ENCODE measurements at places on chromosomes 5 and 9.

- DNase-seq: no peak
Measured at GRCh38 chr5:77847814-77848290, 71.7 kb upstream of the TBCA start.

GRCh38 chr9:121708768-121709488 lies 57.5 kb downstream of the DAB2IP start:
- DNase-seq: peak; percentile 13

DNA sequence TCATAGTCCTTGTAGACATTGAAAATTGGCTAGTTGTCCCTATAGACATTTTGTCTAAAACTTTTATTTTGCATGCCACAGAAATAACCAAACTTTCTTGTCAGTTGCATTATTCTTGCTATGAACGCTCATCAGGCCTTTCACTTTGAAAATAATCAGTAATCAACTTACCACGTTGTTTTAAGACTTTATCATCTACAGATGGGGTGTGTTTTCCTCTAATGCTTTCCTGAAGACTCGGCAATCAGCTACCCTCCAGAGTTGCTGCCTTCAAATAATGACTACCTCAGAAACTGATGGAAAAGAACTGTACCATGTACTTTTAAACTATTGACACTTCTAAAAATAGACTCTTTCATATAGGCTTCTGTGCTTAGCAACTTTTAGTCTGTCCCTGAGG lies 33.5 kb upstream of the HSPB3 start:
- no peak for DNase-seq

DNA sequence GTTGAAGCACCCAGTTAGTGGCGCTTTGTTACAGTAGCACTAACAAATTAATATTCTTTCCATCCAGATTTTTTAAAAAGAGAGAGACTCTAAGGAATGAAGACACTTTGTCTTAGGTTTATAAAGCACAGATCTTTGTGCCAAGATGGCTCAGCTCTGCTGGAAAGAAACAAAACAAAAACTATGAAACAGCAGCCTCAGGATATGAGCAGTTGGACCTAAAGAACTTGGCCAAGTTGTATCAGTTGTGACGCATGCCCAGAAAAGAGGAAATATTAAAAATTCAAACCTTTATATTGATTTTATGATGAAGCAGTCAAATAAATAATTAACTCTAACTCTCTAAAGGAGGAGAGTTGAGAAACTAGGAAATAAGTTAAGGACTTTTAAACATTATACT lies 427.2 kb downstream of the SPOCK1 start:
- DNase-seq: peak; percentile 57

DNA sequence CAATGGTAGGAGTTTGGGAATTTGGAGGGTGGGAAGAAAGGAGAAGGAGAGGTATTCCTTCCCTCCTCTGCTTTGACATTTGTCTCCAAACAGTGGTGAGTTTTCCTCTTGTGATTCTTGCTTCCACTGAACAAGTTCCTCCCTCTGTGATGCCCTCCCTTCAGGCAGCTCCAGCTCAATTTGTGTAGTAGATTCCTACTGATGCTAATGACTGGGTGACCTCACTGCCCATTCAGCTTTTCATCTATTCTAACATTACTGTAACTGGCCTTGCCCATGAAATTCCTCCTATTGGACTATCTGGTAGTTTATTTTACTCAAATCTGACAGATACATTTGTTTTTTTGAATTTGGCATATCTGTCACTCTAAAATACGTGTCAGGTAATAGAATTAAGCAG lies 121.4 kb downstream of the NFIB start:
- DNase-seq: no peak

GRCh38 chr5:141778683-141779082 lies 96.7 kb upstream of the ARAP3 start:
- peak; percentile 16 for DNase-seq

- no peak for DNase-seq
Measured at GRCh38 chr9:22175972-22176545, 167.0 kb upstream of the CDKN2B start.

GRCh38 chr5:158388021-158388420 lies 529.1 kb upstream of the CLINT1 start:
- DNase-seq: no peak

DNA sequence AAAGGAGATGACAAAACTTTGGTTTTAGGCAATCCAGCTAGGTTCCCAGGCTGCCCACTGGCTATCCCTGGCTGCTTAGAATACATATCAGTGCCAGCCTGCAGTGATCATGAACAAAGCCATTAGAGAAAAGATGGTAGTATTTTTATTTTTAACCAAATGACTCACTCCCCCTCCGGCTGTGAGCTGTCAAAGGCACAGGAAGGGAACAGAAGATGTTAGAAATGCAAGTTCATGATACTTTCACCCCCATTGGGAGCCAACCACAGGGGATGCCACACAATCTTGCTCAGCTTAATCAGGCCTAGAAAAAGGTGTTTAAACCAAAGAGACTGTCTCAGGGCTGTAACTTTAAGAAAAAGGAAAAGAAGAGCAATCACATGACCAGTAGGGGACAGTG lies 70.3 kb upstream of the ASTN2 start:
- no peak for DNase-seq

DNA sequence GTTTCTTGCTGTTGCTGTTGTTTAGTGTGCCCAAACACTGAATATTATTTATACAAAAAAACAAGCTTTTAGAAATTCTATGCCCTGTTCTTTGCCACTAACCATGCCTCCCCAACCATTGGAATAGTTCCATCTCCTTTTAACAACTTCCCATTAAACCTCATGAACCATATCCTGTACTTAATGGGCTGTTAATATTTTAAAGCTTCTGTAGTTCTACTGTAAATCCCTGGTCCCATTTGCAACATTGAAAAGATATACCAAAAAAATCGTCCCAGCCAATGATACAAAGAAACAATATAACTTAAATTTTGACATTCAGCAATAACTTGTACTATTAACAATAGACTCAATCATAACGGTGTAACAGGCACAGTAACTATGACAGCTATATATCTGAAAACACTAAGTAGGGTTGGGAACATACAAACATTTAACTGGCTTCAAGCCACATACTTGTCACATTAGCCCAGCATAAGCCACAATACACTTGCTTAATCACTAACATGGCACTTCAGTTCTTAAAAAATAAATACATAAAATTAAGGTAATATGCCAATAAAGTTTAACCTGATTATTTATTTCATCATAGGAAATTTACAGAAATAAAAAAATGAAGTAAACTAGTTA lies 86.1 kb downstream of the ADAMTS6 start:
- DNase-seq: peak; percentile 49

GRCh38 chr9:9552665-9553064 lies 1060.1 kb downstream of the PTPRD start:
- DNase-seq: no peak

GRCh38 chr5:59798862-59799667 lies 94.5 kb downstream of the PDE4D start:
- peak; percentile 43 for DNase-seq

DNA sequence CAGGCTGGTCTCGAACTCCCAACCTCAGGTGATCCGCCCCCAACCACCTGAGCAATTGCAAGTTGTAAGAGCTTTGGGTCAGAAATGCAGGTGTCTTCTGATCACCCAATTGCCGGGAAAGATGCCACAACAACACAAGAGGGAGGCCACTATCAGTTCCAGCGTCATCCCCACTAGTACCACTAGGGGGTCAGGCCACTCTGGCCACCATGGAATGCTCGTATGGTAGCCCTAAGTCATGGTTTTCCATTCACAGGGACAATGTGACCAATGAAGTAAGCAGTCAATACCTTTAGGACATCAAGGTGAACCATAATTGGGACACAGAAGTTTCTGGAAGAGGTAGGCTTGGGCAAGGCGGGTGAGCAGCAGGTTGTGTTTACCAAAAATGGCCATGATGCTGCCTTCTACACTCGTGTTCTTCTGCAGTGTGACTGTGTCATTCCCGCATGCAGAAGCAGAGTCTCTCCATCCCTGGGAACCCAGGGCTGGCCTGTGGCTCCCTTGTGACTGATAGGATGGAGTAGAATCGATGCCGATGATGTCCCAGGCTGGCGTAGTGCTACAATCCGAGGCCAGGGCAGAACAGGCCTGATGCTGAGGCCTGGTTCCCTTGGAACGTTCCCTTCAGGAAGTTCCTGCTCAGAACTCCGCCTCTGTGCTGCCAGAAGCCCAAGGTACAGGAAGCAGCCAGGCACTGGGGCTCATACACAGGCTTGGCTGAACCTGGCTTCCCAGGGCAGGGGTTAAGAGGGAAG lies 42.2 kb upstream of the ANKRD33B start:
- no peak for DNase-seq

DNA sequence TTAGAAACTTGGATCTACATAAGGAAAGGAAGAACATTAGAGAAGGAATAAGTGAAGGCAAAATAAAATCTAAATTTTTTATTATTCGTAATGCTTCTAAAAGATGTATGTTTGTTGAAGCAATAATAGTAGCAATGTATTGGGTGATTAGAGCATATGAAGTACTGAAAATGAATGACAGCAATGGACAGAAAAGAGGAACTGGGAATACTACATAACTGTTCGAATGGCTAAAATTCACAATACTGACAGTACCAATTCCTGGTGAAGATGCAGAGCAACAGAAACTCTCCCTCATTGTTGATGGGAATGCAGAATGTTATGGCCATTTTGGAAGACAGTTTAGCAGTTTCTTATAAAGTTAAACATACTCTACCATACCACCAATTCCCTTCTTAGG lies 177.3 kb upstream of the SPEF2 start:
- no peak for DNase-seq

- DNase-seq: no peak
Measured at GRCh38 chr5:73282923-73283322, 109.9 kb downstream of the TMEM174 start.

GRCh38 chr9:96121136-96121535 lies 180.8 kb downstream of the HSD17B3 start:
- DNase-seq: peak; percentile 40

DNA sequence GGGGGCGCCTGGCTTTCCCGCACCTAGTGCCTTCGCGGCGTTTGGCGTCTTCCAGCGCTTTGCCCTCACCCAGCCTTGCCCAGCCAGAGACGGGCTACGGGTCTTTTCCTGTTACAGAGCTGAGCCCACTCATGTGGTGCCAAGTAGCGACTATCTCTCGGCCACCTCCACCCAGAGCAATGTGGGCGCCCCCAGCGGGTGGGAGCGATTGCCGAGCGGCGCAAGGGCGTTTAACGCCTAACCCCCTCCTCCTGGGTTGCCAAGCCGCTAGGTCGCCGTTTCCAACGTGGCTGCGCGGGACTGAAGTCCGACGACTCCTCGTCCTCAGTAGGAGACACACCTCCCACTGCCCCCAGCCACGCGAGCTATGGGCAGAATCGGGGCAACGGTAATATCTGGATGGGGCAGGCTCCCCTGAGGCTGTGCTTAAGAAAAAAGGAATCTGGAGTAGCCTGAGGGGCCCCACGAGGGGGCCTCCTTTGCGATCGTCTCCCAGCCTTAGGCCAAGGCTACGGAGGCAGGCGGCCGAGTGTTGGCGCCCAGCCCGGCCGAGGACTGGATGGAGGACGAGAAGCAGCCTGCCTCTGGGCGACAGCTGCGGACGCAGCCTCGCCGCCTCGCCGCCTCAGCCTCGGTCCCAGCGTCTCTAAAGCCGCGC lies 5.8 kb downstream of the TLX3 start:
- DNase-seq: no peak

- DNase-seq: peak; percentile 54
Measured at GRCh38 chr5:120803282-120803681, 339.2 kb downstream of the PRR16 start.
